Fibroblast of villous mesenchyme (primary cell): ENCODE measurements at places on chromosomes 6 and 20.
A peak's percentile ranks its signal among the peaks of the same experiment; 100 is the strongest.

GRCh38 chr6:137341681-137342195, 122.6 kb upstream of the IFNGR1 start:
- peak; percentile 21 for DNase-seq

GRCh38 chr6:43697421-43697820, 9.8 kb upstream of the MRPS18A start:
- DNase-seq, result no peak

DNA sequence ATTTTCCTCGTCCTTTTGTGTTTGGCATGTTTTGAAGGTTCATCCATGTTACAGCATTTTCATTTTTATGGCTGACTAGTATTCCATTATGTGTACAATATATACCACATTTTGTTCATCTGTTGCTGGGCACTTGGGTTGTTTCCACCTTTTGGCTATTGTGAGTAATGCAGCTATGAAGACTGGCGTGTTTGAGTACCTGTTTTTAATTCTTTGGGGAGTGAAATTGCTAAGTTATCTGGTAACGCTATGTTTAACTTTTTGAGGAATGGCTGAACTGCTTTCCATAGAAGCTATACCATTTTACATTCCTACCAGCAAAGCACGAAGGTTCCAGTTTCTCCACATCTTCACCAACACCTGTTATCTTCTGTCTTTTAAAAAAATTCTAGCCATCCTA, 37.0 kb upstream of the MYL9 start:
- no peak for DNase-seq

- DNase-seq, result no peak
These were observed 35.9 kb downstream of the SRC start for GRCh38 chr20:37381621-37382471.

- no peak for DNase-seq
These were observed 267.5 kb upstream of the OPRM1 start for GRCh38 chr6:153771577-153771976.

DNA sequence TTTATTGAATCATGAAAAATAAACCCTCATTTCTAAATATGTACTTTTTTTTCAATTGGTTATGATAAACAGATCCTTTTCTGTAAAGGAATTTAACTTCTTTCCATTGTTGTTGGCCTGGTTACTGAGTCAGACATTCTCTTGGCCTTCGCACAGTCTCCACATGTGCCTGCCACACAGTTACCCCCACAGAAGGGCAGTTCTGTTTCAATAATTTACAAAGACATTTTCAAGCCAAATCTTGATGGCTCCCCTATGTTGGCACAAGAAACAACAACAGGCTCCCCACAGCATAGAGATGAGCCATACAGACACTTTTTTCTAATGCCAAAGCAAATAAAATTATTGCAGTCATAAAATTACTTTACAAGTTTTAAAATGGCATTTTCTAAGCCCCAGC, 55.6 kb upstream of the BEND6 start:
- DNase-seq, result peak; percentile 12

DNA sequence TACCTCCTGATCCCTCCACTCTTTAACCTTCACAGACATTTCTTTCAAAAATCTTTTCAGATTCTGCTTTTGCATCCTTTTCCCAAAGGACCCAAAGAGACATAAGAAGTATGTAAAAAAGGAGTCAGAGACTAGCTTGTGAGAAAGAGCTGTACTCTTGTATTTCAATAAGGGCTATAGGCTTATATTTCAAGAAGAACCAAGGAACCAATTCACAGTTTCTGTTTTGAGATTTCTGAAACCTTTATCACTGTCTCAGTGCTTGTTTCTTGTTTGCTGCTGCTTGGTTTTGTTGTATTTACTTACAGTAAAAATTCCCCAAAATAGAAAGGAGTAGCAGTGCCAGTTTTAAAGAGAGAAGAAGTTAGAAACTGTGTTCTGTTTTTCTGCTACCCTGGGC, 461.6 kb upstream of the ID4 start:
- no peak for DNase-seq

GRCh38 chr20:31717478-31718201, 5.0 kb downstream of the BCL2L1 start:
- DNase-seq, result no peak
